Endodermal cell (in vitro differentiated cells): ENCODE measurements at places on chromosomes 13 and 19. TPM values are rescaled to one million over a fixed set of nuclear protein-coding genes. Genes with fewer than 3 reads are reported as not detected.

RHPN2 gene
- 52.0 to 118 TPM (median 55.6 TPM) in 3 replicates for total RNA-seq

GRCh38 chr19:17599780-17600179 lies 44.3 kb downstream of the COLGALT1 start:
- no peak for DNase-seq
- no peaks in the 10 kb centered on the region for H3K36me3 ChIP-seq
- no peaks in the 10 kb centered on the region for H3K27me3 ChIP-seq
- no peak overlapping the region for H3K27ac ChIP-seq
- H3K4me1 ChIP-seq, result no peaks in the 10 kb centered on the region

DNA sequence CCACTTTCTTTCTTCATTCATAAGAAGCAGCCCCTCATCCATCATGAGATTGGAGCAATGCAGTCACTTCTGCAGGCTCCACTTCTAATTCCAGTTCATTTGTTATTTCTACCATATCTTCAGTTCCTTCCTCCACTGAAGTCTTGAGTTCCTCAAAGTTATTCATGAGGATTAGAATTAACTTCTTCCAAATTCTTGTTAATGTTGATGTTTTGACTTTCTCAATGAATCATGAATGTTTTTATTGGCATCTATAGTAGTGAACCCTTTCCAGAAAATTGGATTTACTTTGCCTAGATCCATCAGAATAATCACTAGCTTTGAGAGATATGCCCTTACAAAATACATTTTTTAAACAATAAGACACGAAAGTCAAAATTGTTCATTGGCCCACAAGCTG lies 2567.7 kb upstream of the PCDH20 start:
- DNase-seq, result no peak
- H3K27me3 ChIP-seq, result no peaks in the 10 kb centered on the region
- H3K36me3 ChIP-seq, result no peaks in the 10 kb centered on the region
- no peak overlapping the region for H3K4me3 ChIP-seq
- no peak overlapping the region for H3K27ac ChIP-seq

DNA sequence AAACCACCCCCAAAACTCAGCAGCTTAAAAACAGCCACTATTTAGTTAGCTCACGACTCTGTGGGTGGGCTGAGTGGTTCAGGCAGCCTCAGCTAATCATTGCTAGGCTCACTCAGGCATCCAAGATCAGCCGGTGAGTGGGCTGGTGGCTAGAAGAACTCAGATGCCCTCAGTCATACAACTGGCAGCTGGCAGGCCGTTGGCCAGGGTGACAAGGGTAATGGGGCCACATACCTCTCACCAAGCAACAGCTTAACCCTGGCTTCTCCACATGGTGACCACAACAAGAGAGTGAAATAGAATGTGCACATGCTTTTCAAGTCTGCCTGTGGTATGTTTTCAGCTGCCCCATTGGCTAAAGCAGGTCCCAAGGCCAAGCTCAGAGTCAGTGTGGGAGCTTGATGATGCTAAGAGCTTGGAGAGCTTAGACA lies 435.4 kb upstream of the TSHZ3 start:
- H3K4me1 ChIP-seq, result peaks cover 11% of the 10 kb centered on the region
- peak; percentile 52 for DNase-seq
- H3K4me3 ChIP-seq, result no peak overlapping the region
- H3K27me3 ChIP-seq, result no peaks in the 10 kb centered on the region
- H3K27ac ChIP-seq, result no peak overlapping the region

DNA sequence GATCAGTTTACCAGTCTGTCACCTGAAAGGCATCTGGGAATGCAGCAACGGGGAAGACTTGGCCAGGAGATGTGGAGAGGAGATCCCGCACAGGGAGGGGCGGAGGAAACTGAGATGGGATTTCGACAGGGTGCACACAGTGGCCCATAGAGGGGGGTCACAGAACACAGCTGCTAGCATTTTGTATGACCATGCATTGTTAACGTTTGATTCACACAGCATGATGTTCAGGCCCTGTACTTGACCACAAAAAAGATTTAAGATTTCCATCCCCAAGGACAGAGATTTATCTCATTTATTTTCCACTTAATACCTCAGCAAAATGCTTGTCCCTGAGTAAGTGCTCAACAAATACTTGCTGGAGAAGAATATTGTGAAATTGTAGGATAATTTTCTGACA lies 63.2 kb downstream of the RAB20 start:
- DNase-seq, result no peak
- no peaks in the 10 kb centered on the region for H3K27me3 ChIP-seq
- H3K4me1 ChIP-seq, result no peaks in the 10 kb centered on the region
- H3K4me3 ChIP-seq, result no peak overlapping the region
- H3K27ac ChIP-seq, result no peak overlapping the region

DNA sequence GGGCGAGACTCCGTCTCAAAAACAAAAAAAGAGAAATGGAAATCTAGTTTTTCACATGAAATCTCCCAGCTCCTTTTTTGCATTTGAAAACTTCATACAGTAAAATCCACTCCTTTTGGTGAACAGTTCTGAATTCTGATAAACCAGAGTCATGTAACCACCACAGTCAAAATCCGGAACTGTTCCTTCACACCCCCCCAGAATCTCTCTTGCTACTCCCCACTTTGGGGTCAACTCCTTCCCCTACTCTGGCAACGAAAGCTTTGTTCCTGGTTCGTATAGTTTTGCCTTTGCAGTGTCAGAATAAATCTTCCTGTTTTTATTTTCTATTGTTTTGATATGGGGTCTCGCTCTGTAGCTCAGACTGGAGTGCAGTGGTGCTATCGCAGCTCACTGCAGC lies 23.7 kb downstream of the RCN3 start:
- no peak overlapping the region for H3K4me3 ChIP-seq
- no peaks in the 10 kb centered on the region for H3K4me1 ChIP-seq
- no peak overlapping the region for H3K27ac ChIP-seq
- H3K27me3 ChIP-seq, result no peaks in the 10 kb centered on the region

DNA sequence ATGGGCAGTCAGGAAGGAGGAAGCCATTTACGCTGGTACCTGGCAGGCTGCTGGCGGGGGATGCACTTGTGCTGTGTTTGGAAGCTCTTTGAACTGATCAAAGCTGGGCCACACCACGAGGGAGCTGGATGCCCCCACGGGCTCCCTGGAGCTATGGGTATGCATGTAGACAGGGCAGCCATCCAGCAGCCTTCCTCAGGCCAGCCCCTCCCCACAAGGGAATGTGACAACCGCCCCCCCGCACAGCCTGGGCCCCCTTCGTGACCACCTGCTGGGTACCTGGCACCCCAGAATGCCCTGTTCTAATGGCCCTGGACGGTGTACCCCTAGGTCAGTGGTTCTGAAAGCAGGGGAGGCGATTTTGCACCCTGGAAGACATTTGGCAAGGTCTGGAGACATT lies 42.5 kb upstream of the C19orf12 start:
- no peaks in the 10 kb centered on the region for H3K27me3 ChIP-seq
- no peak overlapping the region for H3K27ac ChIP-seq
- H3K4me1 ChIP-seq, result no peaks in the 10 kb centered on the region
- no peak overlapping the region for H3K4me3 ChIP-seq
- DNase-seq, result no peak
- H3K36me3 ChIP-seq, result no peaks in the 10 kb centered on the region

DNA sequence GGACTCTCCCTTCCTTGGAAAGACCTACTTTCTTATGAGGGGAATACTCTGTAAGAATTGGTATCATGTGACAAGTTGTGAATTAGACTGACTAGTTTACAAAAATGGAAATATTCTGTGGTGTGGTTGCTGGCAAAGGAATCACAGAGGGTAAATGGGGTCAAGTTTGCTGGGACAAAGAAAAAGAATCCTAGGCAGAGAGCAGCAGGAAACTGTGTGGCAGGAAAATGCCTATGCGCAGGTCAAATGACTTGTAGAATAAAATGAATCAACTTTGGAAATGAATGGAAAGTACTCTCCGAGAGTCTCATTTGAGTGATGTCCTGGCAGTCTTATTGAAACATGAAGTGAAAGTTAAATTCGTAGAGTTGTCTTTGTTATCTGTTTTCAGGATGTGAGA lies 1250.7 kb downstream of the UQCRFS1 start:
- H3K27ac ChIP-seq, result peak overlapping the region; percentile 77
- no peaks in the 10 kb centered on the region for H3K27me3 ChIP-seq
- H3K36me3 ChIP-seq, result no peaks in the 10 kb centered on the region
- H3K4me3 ChIP-seq, result no peak overlapping the region
- H3K4me1 ChIP-seq, result no peaks in the 10 kb centered on the region
- no peak for DNase-seq

- no peak overlapping the region for H3K4me3 ChIP-seq
- H3K27me3 ChIP-seq, result no peaks in the 10 kb centered on the region
Measured at GRCh38 chr19:29724746-29725145, 9.7 kb upstream of the C19orf12 start.

- H3K36me3 ChIP-seq, result no peaks in the 10 kb centered on the region
- no peak for DNase-seq
- no peaks in the 10 kb centered on the region for H3K4me1 ChIP-seq
- no peak overlapping the region for H3K27ac ChIP-seq
- H3K27me3 ChIP-seq, result no peaks in the 10 kb centered on the region
Measured at GRCh38 chr13:98677398-98677797, 75.1 kb downstream of the SLC15A1 start.

DNA sequence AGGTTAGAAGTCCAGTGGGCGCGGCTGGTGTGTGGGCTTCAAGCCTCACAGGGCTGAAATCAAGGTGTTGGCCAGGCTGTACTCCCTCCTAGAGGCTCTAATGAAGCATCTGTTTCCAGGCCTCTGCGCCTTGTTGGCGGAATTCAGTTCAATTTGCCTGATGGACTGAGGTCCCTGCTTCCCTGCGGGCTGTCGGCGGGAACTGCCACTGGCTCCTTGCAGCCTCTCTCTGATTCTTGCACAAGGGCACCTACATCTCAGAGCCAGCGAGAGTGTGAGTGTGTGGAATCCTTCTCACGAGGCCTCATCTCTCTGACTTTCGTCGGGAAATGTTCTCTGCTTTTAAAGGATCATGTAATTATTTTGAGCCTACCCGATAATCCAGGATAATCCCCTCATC lies 128.6 kb downstream of the DLEU7 start:
- no peak for DNase-seq
- H3K4me1 ChIP-seq, result no peaks in the 10 kb centered on the region
- H3K4me3 ChIP-seq, result no peak overlapping the region
- H3K27me3 ChIP-seq, result peaks cover 41% of the 10 kb centered on the region
- H3K36me3 ChIP-seq, result no peaks in the 10 kb centered on the region
